ENCODE measurements at places on chromosomes 11 and 22.

DNA sequence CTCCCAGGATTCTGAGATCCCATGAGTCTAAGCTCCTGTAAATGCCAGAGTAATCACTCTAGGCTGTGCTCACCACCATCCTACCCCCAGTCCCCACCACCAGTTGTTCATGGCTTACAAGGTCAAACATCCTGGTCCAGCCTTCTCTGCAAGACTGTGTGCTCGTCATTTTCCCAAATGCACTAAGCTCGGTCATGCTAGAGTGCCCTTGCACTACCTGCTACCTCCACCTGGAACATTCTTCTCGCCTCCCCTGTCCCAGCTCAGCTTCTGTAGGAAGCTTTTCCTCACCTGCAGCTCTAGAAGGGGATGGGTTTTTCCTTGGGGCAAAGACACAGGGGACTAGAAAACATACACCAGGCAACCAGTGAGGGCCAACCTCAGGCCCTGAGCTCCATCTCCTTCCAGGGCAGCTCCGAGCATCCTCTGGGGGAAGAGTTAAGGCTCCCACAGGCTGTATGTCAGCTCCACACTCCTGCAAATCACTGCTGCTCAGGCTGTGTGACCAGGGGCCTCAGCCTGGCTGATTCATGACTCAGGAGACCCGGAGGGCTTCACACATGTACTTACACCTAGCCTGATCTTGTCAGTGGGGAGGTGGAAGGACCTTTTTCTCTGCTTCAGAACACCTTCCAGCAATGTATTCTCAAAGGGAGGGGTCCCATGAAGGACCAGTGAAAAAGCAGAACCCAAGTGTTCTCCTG is 37.2 kb upstream of the CSNK2A3 start:
- DNase-seq, result no peak

GRCh38 chr11:86103808-86104207 is 34.9 kb upstream of the PICALM start:
- DNase-seq, result no peak

GRCh38 chr11:64185693-64186491 is at the start of gene STIP1:
TSS of gene STIP1 (plus strand) at chr11:64186171. CDS start at chr11:64186262, 91 bp downstream.
- DNase-seq, result peak; percentile 100

DNA sequence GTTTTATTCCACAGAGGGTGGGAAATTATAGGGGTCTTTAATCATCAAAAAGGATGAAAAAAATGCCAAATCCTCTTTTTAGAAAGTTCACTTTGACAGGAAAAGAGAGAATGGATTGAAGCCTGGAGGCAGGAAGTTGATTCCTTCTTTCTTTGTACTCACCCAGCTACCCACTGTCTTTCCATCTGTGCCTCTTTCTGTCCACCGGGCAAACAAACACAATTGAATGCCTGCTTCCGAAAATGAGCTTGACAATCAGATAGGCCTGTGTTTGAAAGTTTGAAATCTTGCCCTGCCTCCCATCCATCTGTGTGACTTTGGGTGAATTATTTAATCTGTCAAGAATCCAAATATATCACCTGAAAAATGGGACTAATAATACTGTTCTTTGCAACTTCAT is 81.1 kb downstream of the SCN3B start:
- no peak for DNase-seq

DNA sequence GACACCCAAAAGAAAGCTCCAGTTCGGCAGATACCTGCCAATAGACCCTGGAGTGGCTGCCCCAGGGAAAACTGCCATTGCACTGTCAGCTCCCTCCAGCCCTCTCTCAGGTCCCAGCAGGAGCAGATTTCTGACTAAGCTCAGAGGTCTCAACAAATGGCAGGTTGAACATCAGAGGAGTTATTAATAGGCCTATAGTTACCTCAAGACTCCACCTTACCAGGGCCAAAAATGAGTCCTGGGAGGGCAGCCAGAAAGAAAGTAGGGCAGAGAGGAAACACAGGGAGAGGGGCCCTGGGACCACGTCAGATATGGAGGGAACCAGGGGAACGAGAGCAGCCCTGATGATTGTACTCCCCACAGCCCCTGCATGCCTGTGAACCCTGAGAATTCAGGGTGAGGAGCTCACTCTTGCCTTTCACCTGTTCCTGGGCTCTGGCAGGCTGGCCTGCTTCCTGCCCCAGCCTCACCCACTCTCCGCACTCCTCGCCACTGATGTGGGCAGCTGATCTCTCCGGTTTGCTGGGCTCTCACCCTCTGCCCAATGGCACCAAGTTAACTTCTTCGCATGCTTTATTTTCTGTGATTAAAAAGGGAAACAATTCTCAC is 4.3 kb upstream of the RGL4 start:
- DNase-seq, result no peak

DNA sequence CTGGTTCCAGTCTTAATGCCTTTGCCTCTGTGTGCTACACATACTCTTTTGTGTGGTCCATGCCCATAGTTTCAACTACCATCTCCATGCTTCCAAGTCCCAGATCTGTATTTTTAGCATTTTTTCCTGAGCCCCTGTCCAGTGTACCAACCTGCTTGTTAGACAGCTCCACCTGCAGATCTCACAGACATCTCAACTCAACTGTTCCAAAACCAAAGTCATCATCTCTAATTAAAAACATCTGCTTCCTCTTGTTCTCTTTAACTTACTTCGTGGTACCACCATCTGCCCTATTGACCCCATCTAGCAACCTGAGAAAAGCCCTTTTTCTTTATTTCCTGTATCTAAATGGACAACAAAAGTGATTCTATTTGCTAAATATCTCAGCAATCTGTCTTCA is 8.6 kb upstream of the KMT2A start:
- no peak for DNase-seq

GRCh38 chr11:73597336-73597955 is 466 bp downstream of the FAM168A start:
- no peak for DNase-seq

Measured in BJ (cell line).